CD14-positive monocyte (primary cell): ENCODE measurements at places on chromosomes 6 and 20.

- no peak for DNase-seq
Observed at GRCh38 chr20:8095648-8096572, 36.2 kb upstream of the PLCB1 start.

- no peak for DNase-seq
Observed at GRCh38 chr20:39837561-39837960, 851.5 kb downstream of the MAFB start.

DNA sequence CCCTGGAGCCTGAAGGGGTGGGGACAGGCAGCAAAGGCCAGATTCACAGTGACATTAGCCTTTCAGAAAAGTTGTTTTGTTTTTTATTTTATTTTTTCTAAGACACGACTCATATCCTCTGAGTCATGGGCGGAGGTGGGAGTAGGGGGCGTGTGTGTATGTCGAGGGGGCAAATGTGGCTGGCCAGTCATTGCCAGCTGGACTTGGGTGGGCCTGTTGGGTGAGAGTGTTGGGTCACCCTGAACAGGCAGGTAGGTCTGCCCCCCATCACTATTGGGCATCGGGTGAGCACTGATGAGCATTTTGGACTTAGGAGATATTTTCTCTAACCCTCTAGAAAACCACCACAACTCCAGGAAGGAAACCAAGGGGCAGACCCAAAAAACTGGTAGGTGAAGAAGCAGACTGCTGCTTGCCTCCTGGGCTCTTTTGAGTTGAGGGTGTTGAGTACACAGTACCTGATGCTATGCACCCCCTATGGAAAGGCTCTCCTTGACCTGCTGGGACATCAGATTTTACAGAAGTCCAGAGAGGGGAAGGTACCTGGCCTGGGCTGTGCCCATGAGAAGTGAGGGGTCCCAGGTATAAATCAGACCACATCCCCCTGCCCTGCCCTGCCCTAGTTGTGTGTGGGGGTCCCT, 5.6 kb downstream of the SMIM29 start:
- no peak for DNase-seq

- no peak for DNase-seq
Observed at GRCh38 chr6:30568245-30568644, 3.0 kb upstream of the ABCF1 start.

DNA sequence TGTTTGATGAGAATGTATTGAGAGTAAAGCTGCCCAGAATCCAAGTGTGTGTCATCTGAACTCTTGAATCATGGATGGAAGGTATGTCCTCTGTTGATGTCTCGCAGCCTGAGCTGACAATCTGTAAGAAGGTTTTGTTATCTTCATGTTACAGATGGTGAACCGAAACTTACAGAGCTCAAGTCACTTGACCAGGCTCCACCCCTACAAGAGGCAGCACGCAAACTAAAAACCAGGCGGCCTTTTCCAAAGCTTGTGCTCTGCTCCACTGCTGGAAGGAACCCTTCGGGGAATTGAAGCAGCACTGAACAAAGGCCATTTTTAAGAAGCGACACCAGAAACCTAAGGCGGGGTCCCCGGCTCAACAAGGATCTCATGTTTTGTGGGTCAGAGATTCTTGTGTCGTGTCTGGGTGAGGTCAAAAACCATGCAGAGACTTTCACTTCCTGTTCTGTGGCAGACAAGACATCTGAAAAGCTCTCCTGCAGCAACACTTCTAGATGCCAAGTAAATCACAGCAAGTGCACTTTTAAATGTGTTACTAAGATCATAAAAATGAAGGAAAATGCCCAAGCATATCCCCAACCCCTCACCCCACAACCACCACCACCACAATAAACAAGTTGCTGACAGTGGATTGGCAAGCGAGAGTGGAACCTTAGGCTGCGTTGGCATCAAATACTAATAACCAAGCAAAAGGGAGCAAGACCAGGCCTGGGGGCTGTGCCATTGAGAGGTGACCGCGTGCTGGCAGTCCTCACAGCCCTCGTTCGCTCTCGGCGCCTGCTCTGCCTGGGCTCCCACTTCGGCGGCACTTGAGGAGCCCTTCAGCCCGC, 27.3 kb downstream of the NQO2 start:
- peak; percentile 89 for DNase-seq

GRCh38 chr6:81105998-81106397, 646.5 kb downstream of the TENT5A start:
- no peak for DNase-seq

- no peak for DNase-seq
Observed at GRCh38 chr6:70073637-70074036, 207.3 kb downstream of the COL19A1 start.

GRCh38 chr20:53594068-53595017, 704 bp upstream of the ZNF217 start:
- DNase-seq: peak; percentile 84

GRCh38 chr6:87244380-87244779, 78.0 kb upstream of the SMIM8 start:
- DNase-seq: no peak

- DNase-seq: no peak
Observed at GRCh38 chr6:81693266-81693665, 59.2 kb downstream of the TENT5A start.

- no peak for DNase-seq
Observed at GRCh38 chr20:17936286-17936760, 32.3 kb downstream of the SNX5 start.

- no peak for DNase-seq
Observed at GRCh38 chr6:131159578-131159977, 24.3 kb downstream of the AKAP7 start.

DNA sequence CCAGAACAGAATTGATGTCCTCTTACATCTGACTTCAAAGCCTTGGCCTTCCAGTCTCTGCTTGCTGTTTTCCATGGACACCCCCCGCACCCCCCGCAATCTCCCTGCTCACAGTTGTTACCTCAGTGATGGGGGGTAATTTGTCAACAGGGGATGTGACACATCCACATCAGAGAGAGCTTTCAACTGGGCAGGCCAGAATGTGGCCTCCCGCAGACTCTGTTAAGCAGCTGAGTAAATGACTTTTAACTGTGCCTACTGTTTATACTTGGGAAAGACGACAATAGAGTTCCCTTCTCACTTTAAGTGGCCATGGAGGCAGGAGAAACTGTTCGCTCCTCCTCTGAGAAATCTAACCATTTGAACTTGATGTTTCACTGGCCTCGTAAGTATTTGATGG, 51.0 kb downstream of the TXNDC5 start:
- no peak for DNase-seq

GRCh38 chr6:119966484-119966883, 616.9 kb upstream of the MAN1A1 start:
- DNase-seq: no peak

GRCh38 chr6:75850026-75850833, 101.2 kb downstream of the MYO6 start:
- no peak for DNase-seq

DNA sequence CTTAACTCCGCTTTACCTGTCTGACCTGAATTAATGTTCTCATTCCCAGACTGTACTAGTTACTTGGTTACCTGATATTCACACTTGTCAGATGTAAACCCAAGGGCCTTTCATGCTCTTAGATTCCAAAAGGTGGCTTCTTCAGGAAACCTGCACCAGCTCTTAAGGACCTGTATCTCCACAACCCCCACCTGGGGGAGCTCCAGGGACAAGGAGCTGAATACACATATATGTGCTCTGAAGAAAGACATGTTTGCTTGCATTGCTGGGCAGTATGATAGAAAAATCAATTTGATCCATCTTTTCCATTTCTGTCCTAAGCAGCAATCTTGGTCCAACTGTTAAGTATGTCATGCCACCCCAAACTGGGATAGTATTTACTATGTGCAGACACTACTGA, 64.8 kb upstream of the POU3F2 start:
- DNase-seq: no peak

DNA sequence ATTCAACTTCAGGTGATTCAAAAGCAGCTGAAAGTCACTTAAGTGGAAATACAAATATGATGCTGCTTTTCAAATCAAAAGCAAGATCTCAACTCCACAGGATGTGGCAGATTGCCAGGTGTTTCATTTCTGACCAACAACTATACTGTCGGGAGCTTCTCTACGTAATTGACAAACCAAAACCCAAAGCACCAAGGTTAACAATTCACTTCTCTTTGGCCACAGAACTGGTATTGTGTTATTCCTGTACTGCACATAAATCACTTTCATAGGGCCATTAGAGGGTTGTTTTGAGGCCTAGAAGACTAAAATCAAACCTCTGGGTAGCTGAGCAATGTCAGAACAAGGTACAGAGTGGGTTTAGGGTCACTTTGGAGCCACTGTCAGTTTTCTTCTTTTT, 169.7 kb downstream of the HAO1 start:
- DNase-seq: no peak

DNA sequence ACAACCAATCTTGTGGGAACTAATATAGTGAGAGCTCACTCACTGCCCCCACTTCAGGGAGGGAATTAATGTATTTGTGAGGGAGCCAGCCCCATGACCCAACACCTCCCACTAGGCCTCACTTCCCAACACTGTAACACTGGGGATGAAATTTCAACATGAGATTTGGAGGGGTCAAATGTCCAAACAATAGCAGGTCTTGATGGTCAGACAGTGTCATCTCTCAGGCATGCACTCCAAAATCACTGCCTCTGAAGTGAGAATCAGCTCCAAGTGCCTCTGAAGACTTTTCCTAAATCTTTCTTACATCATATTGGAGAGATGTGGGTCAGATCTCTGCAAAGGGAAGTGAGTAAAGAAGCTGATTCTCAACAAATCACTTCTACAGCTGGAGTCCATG, 13.8 kb upstream of the SAYSD1 start:
- DNase-seq: no peak

- DNase-seq: peak; percentile 60
Observed at GRCh38 chr6:139490482-139490881, 116.0 kb upstream of the CITED2 start.

- no peak for DNase-seq
Observed at GRCh38 chr6:111810294-111811131, 62.7 kb downstream of the FYN start.

DNA sequence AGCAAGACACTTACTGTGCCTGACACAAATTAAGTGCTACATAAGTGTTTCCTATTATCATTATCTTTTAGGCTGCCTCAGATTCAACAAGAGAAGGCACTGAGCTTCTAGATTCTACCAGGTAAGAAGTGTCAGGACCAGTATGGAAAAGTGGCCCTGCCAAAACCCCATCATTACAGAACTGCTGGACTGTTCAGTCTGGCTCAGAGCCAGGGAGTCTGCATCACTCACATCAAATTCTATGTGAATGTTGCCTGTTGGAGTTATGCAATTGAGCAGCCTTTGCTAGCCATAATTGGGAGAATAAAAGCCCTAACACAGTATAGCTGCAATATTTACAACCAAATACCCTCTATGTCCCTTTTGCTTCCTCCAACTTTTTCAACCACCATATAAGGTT, 70.9 kb downstream of the ATG5 start:
- DNase-seq: no peak

GRCh38 chr6:135722679-135723078, 128.8 kb upstream of the PDE7B start:
- no peak for DNase-seq

- no peak for DNase-seq
Observed at GRCh38 chr20:57315083-57315975, 14.3 kb upstream of the SPO11 start.

GRCh38 chr20:11497545-11497944, 420.1 kb upstream of the BTBD3 start:
- DNase-seq: no peak

DNA sequence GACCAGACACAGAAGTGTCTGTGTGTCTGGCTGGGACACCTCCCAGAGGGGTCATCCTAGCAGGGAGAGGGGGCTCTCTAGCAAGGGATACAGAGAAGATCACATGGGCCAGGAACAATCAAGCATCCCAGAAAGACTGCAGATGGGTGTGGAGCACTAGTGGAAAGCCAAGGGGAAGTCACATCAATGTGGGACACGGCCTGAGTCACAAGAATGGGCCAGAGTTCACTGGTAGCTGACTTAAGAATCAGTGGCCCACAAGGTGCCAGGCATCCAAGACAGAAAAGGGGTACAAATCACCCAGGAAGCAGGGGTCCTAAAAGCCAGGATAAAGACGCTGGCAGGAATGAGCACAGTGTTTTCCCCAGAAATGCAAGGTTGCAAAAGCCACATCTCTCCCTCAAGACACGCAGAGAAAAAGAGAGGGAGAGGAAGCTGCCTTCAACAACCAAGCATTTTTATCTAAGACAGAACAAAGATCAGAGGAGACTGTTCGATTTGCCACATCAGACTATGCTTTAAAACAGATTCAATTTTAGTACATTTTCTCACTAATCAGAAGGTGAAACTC, 113.6 kb upstream of the DST start:
- DNase-seq: peak; percentile 11

GRCh38 chr6:22442826-22443225, 126.5 kb upstream of the HDGFL1 start:
- DNase-seq: no peak

GRCh38 chr6:159931846-159932245, 37.0 kb upstream of the IGF2R start:
- no peak for DNase-seq

DNA sequence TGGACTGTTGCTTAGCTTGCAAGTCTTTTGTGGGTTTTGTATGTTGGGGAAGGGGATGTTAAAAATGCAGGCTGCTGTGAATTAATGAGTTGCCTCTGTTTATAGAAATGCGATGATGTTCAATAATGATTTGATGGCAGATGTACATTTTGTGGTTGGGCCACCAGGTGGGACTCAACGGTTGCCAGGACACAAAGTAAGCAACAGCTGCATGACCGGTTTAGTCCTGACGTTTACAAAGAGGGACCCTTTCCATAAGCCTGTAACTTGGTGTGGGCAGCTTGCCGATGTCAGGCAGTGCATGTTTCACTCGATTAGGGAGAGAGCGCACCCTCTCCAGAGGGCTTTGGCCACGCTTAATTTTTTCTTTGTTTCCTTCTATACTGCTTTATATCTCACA, 1.3 kb downstream of the BTBD3 start:
- DNase-seq: no peak

DNA sequence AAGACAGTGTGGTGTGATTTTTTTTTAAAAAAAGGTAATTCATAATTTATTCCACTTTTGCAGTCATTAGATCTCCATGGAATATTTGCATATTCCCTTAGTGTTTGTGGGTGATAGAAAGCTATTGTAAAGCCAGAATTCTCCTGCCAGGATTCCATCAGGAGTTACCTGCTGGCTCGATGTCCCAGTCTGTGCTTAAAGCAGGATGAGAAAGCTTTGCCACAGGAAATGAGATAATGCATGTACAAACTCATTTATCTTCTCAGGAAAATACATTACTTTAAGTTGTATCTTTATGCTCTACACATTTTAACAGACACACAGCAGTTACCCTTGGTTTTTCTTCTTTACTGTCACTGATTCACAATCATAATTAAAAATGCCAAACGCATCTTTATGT, 553.0 kb downstream of the CD109 start:
- no peak for DNase-seq

GRCh38 chr6:24718449-24719124, 367 bp downstream of the C6orf62 start:
- DNase-seq: no peak

DNA sequence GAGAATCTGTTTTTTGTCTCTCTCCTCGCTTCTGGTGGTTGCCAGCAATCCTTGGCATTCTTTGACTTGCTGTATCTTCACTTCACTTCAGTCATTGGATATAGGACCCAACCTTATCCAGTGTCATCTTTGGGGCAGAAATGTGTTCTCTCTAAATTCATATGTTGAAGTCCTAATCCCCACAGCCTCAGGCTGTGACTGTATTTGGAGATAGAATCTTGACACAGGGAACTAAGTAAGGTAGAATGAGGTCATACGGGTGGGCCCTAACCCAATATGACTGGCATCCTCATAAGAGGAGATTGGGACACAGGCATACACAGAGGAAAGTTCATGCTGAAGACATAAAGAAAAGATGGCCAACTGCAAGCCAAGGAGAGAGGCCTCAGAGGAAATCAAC, 51.9 kb upstream of the TPD52L1 start:
- no peak for DNase-seq

- DNase-seq: no peak
Observed at GRCh38 chr6:62891065-62891647, 320.1 kb upstream of the FKBP1C start.
